Stimulated activated effector memory CD8-positive, alpha-beta T cell treated with anti-CD3 and anti-CD28 coated beads, Interleukin-12 subunit alpha, Interleukin-12 subunit beta, amount 100 ng/mL, for 72 hours (primary cell): ENCODE measurements at places on chromosomes 4 and X.

- DNase-seq: no peak
These were observed 555.1 kb upstream of the FRG1 start for GRCh38 chr4:189385579-189385978.

DNA sequence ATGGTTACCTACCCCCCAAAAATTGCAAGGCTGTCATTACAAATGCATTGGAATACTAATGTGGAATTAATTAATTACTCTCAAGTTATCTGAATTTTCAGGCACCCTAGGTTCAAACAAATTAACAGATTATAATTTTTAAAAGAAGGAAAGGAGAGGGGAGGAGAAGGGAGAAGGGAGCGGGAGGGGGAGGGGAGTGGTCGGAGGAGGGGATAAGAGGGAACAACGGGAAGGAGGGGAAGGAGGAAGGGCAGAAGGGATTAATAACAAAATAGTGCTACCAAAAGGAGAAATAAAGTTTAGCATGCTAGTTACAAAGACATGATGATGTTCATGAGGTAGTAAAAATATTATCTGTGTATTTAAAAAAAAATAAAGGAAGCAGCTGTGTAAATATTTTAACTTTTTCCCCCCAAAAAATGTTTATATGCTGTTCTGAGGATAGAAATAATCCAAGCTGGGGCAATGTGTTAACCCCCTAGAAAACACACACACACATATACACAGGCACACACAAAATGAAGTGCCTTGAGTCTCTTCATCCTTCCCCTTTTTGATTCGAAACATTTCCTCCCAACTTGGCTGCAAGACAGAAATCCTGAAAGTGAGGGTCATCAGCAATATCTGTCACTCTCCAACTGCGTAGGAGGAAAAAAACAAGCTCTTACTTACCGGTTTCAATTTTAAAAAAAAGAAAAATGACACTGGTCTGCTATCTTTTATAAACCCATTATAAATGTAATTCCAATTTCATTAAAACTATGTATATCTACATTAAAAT, 58.8 kb downstream of the PPP3CA start:
- DNase-seq: no peak

GRCh38 chrX:8913655-8914409, 112.6 kb upstream of the FAM9A start:
- DNase-seq: no peak

DNA sequence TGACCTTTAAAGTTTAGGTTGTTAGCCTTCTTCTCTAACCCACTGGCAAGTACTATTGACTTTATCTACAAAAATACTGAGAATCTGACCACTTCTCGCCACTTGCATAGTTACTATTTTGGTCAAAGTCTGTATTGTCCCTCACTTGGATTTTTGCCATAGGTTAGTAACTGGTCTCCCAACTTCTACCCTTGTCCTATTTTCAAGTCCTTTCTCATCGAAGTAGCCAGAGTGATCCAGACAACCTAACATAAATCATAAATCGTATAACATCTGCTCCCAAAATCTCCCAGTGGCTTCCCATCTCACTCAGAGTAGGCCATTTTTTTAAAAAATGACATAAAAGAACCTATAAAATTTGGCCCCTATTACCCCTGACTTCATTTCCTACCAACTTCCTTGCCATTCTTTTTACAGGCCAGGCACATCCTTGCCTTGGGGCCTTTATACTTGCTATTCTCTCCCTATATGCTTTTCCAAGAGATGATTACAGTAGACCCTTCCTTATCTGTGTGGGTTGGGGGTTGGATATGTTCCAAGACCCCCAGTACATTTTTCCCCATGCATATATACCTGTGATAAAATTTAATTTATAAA, 29.0 kb downstream of the WDFY3 start:
- no peak for DNase-seq

GRCh38 chr4:36320117-36320896, 38.9 kb downstream of the DTHD1 start:
- DNase-seq: no peak

- no peak for DNase-seq
These were observed 50.4 kb downstream of the USP11 start for GRCh38 chrX:47283015-47283771.

DNA sequence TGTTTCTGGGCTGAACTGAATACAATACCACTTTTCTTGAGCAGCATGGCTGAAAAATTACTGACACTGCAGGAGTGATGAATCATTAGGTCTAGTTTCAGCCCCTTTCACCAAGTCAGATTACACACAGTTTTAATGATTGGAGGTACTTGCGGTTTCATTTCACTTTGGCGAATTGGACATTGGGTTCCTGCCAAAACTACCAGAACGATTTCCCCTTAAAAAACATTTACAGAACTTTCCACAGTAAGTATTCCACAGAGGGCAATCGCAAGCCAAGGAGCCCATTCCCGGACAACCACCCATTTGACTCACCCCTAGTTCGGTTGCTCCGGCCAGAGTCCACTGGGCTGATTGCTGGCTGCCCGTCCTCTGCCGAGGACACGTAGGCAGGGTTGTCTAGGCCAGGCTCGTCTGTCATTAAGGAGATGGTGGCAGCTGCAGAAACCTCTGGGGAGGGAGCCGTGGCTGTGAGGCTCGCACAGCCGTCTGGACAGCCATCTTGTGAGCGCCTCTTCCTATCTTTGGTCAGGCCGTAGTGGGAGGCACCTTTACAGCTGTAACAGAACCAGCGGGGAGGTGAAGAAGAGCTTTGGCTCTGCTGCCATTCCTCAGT, 83.5 kb downstream of the LNX1 start:
- no peak for DNase-seq

- no peak for DNase-seq
These were observed 7.6 kb upstream of the XPNPEP2 start for GRCh38 chrX:129731228-129731627.

DNA sequence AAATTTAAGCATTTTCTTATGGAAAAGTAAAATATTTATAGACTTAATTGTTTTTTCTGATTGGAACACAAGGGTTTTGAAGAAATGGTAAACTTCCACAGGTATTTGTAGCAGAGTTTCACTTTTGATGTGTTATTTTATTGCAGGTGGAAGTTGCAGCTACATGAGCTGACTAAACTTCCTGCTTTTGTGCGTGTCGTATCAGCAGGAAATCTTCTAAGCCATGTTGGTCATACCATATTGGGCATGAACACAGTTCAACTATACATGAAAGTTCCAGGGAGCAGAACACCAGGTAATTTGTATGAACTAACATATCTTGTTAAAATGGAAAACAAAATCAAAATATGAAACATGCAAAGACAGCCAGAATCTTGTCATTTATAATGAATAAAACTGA, 117.4 kb downstream of the DIPK2B start:
- no peak for DNase-seq

DNA sequence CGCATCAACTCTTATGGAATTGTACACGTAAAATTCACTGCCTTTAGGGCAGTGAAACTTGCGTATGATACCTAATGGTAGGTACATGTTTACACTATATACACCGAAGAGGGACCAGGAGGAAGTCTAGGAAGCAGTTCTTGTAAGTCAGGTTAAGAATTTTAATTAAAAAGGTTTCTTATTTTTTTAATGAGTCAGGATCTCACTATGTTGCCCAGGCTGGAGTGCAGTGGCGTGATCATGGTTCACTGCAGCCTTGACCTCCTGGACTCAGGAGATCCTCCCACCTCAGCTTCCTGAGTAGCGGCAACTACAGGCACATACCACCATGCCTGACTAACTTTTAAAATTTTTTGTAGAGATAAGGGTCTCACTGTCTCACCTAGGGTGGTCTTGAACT, 6.6 kb downstream of the NUDT9 start:
- DNase-seq: no peak

- DNase-seq: no peak
These were observed 25.5 kb downstream of the IRF2 start for GRCh38 chr4:184448821-184449220.

GRCh38 chr4:147736458-147736857, 4.6 kb downstream of the ARHGAP10 start:
- DNase-seq: no peak

GRCh38 chr4:62135565-62136156, 935.5 kb downstream of the ADGRL3 start:
- DNase-seq: no peak

- peak; percentile 77 for DNase-seq
These were observed 65.0 kb downstream of the COQ2 start for GRCh38 chr4:83219344-83220331.

GRCh38 chr4:88511236-88511635, 12.3 kb downstream of the PYURF start:
- DNase-seq: no peak

DNA sequence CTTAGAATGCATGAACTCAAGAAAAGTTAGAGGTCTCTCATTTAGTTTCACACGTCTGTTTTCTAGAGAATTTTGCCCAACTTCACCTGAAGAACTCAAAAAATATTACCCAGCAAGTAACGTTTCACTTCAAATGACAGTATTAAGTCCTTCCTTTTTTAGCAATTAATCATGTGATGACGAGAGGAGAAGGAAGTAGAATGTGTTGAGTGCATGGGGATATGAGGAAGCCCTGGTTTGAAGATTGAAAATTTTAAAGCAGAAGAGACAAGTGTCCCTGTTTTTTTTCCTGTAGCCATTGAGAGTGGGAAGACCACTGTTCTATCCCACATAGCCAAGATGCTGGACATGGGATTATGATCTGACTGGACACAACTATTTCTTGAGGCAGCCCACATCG, 406.3 kb upstream of the CPEB2 start:
- no peak for DNase-seq

- peak; percentile 71 for DNase-seq
These were observed 36.9 kb downstream of the NLGN3 start for GRCh38 chrX:71181558-71181909.

GRCh38 chrX:42460706-42461105, 317.3 kb downstream of the PPP1R2C start:
- no peak for DNase-seq

- no peak for DNase-seq
These were observed 71.1 kb upstream of the ZCCHC13 start for GRCh38 chrX:74232859-74233258.

- no peak for DNase-seq
These were observed 73.2 kb downstream of the SH3KBP1 start for GRCh38 chrX:19814240-19814639.

- no peak for DNase-seq
These were observed 20.9 kb upstream of the MSANTD1 start for GRCh38 chr4:3227878-3228675.

DNA sequence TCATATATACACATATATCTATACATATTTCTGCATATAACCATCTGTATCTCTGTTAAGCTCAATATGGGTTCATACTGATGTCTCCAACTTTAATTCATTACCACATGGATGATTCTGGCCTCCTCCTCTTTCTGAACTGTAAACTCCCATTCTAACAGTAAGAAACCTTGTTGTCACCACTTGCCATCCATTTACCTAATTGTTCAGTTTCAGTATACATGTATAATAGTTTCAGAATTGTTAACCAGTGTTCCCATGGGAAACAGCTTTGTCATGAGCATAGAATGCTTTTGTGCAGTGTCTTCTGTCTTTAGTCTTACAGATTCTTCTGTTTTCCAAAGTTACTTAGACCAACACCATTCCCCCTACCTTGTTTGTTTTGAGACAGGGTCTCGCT, 35.9 kb downstream of the SLC9A6 start:
- no peak for DNase-seq

DNA sequence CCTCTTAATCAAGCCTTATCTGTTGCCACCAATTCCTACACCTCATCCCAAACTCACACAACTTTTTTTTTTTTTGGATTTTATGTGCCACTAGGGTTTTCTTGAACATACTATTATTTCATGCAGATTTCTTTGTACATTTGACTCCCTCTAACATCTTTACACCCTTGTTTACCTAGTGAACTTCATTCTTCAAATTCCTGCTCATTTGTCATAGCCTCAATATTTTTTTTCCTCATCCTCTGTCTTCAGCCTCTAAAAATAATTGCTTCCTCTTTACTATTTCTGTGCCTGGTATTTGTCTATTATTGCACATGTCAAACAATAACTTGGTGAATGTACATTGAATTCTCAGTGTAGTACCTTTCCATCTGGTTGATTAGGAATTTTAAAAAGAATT, 22.0 kb downstream of the NBDY start:
- no peak for DNase-seq

GRCh38 chr4:158875455-158875854, 106.6 kb downstream of the FNIP2 start:
- DNase-seq: no peak

DNA sequence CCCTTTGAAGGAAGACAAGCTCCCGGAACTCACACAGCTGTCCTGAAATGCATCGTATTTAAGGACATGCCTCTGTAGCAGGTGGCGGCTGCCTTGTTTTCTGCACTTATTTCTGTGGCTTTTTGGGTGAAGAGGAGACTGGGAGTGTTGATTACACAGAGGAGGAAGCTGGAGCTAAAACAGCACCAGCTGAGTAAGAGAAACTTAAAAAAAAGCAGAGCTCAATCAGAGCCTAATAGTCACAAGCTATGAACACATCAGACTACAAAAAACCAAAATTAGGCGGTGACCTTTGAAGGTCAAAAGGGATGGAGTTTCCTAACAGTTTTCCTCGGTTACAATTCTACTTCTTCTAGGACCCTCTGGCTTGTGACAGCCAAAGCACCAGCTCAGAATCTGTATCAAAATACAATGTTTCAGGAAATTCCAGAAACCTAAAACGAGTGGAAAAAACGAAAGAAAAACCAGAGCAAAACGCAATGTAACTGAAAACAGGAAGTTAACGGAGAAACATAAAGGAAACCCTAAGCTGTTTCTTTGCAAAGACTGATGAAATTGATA, 13.5 kb downstream of the PRKX start:
- DNase-seq: no peak

DNA sequence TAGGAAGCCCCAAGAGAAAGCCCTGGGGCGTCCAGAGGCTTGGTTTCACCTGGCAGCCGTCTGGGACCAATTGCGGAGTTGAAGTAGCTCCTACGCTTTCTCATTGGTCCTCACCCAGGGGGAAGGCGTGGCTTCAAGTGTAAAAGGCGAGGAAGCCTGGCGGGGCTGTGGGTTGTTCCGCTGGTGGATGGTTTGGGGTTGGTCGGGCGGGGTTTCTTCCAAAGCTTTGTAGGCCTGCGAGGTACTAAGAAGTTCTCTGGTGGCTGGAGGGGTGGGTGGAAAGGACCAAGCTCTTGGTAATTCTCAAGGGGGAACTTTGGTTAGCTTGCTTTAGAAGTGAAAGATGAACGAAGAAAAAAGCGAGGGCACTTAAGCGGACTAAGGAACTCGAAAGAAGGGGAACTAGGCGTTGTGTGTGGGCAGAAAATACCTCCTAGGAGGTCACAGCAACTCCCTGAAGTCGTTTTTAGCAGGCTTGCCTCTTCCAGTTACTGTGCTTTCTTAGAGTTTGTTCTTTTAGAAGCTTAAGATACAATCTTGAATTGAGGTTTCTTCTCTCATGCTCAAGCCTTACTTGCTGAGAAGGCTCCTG, 36.6 kb downstream of the CCNG2 start:
- DNase-seq: peak; percentile 78

DNA sequence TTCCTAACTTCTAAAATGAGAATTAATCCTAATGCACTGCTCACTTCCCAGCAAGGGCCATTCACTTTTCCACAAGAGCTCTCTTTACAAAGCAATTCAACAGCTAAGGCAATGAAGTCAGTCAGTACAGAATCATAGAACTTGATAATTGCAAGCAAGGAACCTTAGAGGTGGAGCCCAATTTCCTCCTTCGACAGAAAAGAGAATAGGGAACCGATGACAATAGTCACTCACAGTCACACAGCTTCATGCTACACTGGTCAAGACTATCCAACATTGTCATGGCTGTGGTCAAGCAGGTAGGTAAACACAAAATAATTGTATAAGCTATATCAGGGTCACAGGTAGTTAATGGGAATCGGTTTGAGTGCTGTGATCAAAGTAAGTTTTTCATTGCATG, 90.0 kb downstream of the ELOVL6 start:
- no peak for DNase-seq

GRCh38 chr4:54140287-54140686, 40.3 kb downstream of the GSX2 start:
- no peak for DNase-seq

GRCh38 chrX:112056886-112057285, 25.7 kb downstream of the TRPC5 start:
- no peak for DNase-seq
